ENCODE measurements at places on chromosomes 2 and 18.

GRCh38 chr2:107414376-107414775 is 412.3 kb upstream of the RGPD4 start:
- DNase-seq = no peak

- no peak for DNase-seq
Observed at GRCh38 chr2:130243359-130243758, 45.1 kb upstream of the TUBA3E start.

- no peak for DNase-seq
Observed at GRCh38 chr2:95282458-95282857, 8.2 kb downstream of the PROM2 start.

DNA sequence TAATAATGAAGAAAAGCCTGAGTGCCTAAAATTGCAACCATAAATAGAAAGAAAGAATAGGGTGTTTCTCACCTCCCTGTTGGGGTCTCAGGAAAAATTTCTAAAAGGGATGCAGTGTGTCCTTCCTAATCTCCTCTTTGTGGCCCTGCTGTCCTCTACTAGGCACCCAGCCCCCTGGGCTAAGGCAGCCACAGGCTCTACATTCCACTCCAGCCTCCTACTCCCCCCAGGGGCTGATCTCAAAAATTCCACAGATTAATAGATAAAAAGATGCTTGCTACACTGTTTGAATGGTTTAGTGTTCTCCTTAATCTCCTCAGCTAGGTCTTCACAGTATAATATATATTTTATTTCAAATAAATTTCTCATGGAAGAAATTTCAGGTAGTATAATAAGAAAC is 17.6 kb downstream of the SATB2 start:
- DNase-seq = no peak

DNA sequence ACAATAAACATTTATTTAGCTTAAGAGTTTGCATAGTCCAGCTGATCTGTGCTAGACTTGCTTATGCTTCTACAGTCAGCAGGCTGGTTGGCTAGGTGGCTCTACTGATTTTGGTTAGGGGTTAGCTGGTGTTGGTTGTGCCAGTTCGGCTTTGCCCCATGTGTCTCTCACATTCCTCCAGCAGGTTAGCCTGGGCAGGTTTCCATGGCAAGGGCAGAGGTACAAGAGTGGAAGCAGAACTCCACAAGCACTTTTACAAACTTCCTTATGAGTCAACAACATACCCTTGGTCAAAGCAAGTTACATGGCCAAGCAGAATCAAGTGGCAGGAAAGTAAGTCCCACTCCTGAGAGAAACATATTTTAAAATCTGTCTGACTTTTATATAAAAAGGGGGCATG is 82.3 kb downstream of the SS18 start:
- no peak for DNase-seq

GRCh38 chr2:241780939-241781569 is 4.4 kb downstream of the GAL3ST2 start:
- DNase-seq = no peak

- DNase-seq = no peak
Observed at GRCh38 chr18:36640021-36640952, 188.5 kb downstream of the TPGS2 start.

DNA sequence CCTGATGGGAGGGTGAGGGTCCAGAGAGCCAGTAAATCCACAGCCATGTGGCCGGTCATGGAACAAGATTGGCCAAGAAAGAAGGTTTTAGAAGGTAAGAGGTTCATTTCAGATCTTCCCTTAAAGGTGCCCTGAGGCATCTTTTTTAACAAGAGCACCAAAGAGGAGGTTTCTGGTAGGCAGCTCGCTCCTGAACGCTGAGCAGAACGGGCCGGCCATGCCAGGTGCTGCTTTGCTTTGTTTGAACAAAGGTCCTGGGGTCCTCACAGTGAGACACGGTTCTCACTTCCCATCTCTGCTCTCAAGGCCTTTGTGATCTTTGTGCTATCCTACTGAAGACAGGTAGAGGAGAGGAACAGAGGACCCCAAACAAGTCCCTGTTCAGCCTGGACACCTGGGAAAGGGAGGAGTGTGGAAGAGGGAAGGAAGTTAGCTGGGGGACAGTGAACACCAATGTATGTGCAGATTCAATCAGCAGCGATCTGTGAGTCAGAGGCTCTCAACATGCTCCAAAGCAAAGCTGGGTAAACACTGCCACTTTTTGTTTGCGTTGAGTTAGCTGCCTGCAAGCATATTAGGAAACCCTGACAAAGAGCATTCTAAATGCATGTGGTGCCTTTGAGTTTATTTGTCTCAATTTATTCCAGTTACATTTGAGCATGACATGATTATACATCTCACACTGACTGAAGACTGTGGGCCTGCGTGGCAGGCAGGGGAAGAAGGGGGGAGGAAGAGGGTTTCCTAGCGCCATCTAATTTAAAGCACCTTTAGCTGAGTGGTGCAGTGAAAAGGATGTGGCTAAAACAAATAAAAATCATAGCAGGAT is 102.4 kb downstream of the ASB1 start:
- DNase-seq = no peak

GRCh38 chr18:22174341-22175145 is 5.2 kb downstream of the GATA6 start:
- no peak for DNase-seq

DNA sequence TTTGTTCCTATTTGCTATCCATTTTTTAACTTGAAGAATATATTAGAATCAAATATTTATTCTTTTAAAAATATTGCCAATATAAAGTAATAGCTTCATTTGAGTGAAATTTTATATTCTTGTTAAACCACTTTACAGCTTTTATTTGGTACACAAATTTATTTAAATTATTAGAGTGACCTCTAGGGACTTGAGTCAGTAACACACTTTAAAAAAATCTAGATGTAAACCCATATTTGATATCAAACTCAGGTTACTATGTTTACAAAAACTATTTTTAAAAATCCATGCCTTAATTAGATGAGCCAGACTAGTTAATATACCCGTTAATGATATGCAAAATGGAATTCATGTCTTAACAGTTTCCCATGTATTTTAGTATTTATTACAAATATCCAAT is 134.6 kb downstream of the MAP4K4 start:
- DNase-seq = no peak

GRCh38 chr2:19819097-19820065 is 82.4 kb downstream of the TTC32 start:
- DNase-seq = no peak

DNA sequence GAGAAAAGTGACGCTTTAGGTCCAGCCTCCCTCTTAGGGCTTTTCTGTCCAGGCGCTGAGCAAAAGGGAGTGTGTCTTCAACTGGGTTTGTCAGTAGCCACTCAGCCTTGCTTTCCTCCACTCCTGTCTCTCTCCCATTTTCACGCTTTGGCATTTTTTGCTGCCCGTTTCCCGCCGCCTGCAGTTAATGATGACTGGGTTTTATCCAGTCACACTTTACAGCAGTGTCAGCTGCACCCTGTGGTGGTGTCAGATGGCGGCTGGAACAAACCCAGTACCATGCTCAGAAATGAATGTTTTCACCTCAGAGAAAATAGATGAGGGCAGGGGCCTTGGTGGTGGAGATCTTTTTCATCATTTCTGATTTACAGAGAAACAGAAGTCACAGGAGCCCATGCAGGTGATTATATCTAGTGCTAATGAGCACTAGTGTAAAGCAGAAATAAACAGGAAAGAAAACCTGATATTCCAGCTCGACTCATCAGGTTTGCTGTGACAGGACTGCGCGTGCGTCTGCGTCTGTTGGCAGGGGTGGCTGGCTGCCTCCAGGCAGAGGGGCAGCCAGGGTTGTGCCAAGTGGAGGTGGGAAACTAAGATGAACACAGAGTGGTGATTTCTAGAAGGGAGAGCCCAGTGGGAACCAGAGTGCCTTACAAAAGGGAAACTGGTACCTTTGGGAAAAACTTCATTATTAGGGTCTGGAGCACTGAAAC is 139.9 kb downstream of the TANC1 start:
- DNase-seq = no peak

All from BE2C (cell line).